Activated CD4-positive, alpha-beta T cell treated with anti-CD3 and anti-CD28 coated beads, Interleukin-2, amount 50 U/mL, for 4 hours (primary cell): ENCODE measurements at places on chromosomes 4 and X.
A peak's percentile ranks its signal among the peaks of the same experiment; 100 is the strongest.

- DNase-seq = no peak
These were observed 6.6 kb downstream of the KIT start for GRCh38 chr4:54664400-54664799.

GRCh38 chrX:149510386-149510785 lies 5.3 kb upstream of the IDS start:
- no peak for DNase-seq

DNA sequence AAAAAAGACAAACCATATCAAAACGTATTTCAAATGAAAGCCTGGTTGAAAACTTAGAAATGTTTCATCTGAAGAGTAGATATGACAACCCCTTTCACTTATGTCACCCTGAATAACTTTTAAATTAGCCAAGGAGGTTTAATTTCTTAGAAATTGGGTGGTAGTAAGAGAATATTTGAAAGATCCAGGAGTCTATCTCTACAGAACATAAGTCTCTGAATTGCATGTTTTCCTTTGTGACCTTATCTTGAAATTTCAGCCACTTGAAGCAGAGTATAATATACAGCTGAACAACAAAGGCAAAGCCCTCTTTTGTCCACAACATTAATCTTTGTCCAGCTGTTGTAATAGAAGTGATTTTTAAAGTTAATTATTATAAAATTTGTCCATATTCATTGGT lies 49.5 kb downstream of the TMEM154 start:
- DNase-seq = no peak

GRCh38 chrX:115563633-115564162 lies 2.7 kb downstream of the PLS3 start:
- no peak for DNase-seq

DNA sequence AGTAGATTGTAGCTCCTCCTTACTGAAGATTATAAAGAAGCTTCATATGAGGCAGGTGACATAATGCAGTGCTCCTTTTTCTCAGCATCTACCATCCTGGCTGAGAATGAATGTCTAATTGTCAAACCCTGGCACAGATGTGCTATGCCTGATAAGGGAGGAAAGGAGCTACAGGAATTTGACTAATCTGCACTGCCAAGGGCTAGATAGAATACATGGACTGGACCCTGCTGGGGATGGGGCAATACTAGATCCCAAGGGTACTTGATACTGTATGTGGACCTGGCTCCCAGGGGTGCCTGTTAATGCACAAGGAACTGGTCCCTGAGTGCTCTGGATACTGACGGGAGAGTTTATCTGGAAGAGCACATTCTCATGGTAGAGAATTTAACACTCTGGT lies 362.2 kb upstream of the EMCN start:
- DNase-seq = no peak

- DNase-seq = no peak
These were observed 439.2 kb upstream of the FAM47C start for GRCh38 chrX:36568946-36569345.

GRCh38 chr4:10320130-10320529 lies 137.1 kb downstream of the ZNF518B start:
- DNase-seq = no peak

GRCh38 chr4:138063581-138063980 lies 178.6 kb downstream of the SLC7A11 start:
- DNase-seq = no peak

- no peak for DNase-seq
These were observed 335.5 kb downstream of the IL15 start for GRCh38 chr4:141971869-141972268.

DNA sequence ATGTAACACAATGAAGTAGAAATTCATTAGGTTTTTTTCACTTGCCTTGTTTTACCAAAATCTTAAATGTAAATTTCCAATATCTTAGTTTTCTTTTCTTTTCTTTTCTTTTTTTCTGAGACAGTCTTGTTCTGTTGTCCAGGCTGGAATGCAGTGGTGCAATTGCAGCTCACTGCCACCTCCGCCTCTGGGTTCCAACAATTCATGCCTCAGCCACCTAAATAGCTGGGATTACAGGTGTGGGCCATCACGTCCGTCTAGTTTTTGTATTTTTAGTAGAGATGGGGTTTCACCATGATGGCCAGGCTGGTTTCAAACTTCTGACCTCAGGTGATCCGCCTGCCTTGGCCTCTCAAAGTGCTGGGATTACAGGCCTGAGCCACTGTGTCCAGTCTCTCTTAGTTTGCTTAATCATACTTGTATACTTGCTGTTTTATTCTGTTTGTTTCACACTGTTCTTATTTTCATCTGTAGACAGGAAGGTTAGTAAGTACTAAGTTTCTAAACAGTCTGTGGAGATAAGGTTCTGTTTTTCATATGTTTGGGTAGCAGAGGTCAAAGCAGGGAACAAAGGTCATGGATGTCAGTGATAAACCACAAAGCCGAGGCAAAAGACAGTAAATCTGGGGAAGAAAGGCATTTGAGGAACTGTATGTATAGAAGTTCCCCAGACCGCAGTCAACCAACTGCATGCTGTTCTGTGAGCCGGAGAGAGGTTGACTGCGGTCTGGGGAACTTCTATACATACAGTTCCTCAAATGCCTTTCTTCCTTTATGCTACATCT lies 129.1 kb downstream of the CBR4 start:
- no peak for DNase-seq

DNA sequence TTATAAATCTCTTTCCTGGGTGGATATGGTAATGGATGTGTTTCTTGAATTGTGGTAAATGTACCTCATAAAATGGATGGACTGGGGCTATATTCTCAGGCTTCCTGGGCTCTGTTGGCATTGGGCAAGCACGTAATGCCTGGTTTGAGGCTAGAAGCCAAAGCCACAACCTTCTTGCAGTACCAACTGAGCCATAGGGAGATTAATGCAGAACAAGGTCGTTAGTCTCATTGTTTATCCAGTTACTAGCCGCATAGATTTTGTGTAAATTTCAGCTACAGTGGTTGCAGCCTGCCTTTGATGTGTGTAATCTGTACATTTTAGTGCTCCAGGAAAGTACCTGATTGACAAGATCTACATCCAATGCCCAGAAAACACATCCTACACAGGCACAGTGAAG lies 7.2 kb upstream of the LEF1 start:
- no peak for DNase-seq

- DNase-seq = no peak
These were observed 78.7 kb upstream of the ZNF518B start for GRCh38 chr4:10535912-10536311.

GRCh38 chr4:158768555-158769174 lies at the start of gene FNIP2:
TSS of gene FNIP2 (plus strand) at chr4:158769026. CDS start at chr4:158769213, 187 bp downstream.
- peak; percentile 54 for DNase-seq

- no peak for DNase-seq
These were observed 811 bp downstream of the SRD5A3 start for GRCh38 chr4:55346851-55347255.

- no peak for DNase-seq
These were observed 25.9 kb upstream of the FGFR3 start for GRCh38 chr4:1767061-1767769.

DNA sequence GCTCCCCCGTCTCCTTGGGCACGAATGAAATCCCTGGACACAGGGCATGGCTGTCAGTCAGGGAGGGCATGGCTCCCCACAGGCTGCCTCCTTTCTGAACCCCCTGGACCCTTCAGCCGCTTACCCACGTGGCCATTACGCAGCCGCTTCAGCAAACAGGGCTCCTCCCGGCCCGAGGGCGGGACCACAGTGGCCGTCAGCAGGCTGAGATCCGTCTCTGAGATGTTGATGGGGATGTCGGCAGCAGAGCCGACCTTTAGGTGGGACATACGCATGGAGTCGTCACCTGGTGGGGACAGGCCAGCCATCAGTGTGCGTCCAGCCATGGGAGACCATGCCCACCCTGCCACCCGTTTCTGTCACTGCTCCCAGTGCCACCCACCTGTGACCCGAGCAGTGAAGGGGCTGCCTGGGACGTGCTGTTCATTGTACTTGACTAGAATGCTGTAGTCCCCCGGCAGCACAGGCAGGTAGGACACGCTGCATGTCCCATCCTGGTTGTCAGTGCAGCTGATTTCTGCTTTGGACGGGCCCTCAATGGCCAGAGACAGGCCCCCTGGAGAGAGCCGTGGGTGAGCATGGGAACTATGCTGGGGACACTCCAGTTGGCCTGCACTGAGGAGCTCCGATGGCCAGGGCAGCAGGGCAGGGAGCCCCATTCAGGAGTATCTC lies 21.1 kb downstream of the FLNA start:
- DNase-seq = no peak

DNA sequence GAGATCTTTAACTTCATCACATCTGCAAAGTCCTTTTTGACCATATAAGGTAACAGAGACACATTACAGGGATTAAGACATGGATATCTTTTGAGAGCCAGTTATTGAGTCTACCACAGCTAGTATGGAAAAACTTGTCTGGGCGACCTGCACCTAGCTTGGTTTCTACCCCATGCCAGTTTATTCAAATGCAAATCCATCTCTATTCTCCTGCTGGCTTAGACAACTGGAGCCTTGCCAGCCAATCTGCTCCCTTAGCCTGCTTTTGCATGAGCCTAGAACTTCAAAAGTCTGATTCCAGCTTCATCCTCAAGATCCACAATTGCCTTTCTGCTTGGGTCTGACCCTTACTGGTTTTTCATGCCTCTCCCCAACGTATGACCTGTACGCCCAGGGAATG lies 212.0 kb upstream of the AFF2 start:
- no peak for DNase-seq

- no peak for DNase-seq
These were observed 126.5 kb upstream of the NKX1-1 start for GRCh38 chr4:1532549-1533395.

GRCh38 chr4:30718021-30718542 lies 2.1 kb upstream of the PCDH7 start:
- DNase-seq = no peak

GRCh38 chr4:93351846-93352245 lies 476.7 kb upstream of the ATOH1 start:
- no peak for DNase-seq

GRCh38 chr4:86661006-86661405 lies 66.9 kb downstream of the PTPN13 start:
- no peak for DNase-seq

GRCh38 chr4:38704622-38705154 lies 40.7 kb downstream of the KLF3 start:
- no peak for DNase-seq

DNA sequence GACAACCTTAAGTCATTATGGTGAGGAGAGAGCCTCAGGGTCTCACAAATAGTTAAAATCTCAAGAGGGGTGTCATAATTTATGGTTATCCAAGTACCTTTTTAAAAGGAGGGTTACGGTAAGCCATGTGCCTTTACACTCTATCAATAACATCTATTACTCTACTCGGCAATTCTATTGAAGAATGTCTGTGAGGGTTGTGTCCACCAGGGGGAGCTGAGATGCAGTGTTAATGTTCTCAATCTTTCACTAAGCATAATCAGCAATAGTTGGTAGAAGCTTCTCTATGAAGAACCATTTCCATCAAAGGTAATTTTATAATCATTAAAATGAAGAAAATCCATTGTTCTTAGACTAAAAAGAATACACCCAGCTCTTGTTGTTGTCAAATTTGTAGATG lies 457.4 kb downstream of the CENPC start:
- DNase-seq = peak; percentile 1

DNA sequence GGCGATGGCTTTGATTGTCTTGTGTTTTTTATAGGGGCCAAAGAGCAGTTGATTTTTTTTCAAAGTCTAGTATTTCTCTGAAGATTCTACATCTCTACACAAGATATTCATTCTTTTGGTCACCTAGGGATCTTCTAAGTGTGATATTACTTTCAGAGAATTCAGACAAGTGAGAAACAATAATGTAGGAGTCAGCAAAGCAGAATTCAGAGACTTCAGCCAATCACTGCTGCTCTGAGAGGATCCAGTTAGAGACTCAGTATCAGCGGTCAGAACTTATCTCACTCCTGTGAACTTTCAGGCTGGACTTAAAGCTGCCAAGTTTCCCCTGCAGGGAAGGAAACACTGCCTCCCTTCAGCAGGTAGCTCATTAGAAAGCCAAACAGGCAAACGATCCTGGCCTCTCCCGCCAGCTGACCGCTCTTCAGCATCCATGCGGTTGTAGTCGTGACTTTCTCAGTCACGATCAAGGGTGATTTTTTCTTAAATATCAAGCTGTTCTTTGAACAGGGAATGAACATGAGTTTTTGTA lies 59.2 kb downstream of the NSUN7 start:
- no peak for DNase-seq

DNA sequence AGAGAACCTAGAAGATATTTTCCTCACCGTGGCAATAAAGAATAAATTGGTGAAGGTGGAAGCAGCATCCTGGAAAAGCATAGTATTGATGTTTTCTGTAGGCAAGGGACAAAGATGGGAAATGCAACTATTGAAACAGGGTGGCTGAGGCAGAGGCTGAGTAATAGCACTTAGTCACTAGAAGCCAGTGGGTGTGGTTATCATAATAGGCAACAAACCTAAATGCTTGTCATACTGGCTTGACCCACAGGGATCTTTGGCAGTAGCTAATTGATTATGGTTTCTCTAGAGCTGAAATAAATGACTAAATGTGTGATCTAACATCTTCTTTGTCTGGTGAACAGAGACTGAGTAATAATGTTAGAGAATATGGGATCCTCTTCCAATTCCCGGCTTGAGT lies 353.6 kb upstream of the RPS6KA3 start:
- no peak for DNase-seq

DNA sequence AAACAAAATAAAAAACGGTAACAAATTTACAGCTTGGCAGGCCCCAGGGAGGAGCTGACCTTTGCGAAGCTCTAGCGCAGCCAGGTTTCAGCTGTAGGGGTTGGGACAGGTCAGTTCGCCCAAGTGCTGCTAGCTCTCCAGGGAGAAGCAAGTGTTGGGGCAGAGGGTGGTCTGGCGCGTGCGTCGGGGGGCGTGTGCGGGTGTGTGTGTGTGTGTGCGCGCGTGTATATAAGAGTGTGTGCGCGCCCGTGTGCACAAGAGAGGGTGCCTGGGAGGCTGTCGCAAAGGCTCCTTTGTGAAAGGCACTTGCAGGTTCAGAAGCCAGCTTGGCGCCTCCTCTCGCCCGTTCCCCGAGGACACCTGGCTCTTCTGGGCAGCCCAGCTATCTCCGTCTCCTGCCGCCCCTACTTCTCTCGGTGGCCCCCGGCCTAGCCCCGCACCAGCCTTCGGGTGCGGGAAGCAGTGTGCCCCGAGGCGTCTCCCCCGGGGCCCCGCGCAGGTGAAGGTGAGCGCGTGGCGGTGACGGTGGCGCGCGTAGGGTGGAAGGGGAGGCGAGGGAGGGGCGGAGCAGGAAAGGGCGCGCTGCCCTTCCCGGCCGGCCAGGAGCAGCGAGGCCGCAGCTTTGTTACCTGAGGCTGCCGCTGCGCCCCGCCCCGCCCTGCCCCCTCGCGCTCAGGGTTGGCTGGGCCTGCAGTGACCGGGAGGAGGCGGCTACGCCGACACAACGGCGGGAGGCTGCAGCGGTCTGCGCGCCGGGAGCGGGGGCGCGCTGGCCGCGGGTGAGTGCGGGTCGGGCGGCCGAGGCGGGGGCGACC lies at the start of gene FHDC1:
Gene FHDC1, plus strand, starts transcription at position 693 of the 815 bp plus-strand sequence. CDS start 6,735 bp downstream, outside the sequence.
- no peak for DNase-seq
